ENCODE measurements at places on chromosomes 4 and X.

- DNase-seq: no peak
These were observed 13.0 kb upstream of the TMPRSS11E start for GRCh38 chr4:68434277-68434676.

DNA sequence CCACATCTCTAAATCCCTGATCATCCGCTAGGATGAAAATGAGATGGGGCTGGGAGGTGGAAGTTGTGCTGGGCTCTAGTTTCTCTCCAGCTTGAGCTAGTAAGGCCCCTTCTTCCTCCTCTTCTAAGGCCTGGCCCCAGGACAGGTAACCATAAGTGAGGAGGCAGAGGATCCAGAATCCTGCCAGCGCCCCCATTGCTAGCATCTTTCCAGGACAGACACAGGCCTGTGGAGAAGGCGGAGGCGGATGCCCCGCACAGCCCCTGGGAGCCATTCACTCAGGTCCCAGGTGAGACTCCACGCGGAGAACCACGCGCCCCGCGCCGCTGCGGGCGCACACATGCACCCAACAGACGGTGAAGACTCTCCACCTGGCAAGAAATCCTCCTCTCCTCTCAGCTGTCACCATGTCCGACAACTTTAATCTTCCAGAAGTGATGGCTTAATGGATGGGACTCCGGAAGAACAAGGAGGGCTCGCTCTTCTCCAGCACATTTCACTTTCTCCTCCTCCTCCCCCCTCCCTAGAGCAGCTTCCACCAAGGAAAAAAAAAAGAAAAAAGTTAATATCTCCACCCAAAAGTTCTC is 793 bp downstream of the ARSJ start:
- DNase-seq: no peak

- DNase-seq: no peak
These were observed 8.4 kb upstream of the MAN2B2 start for GRCh38 chr4:6566391-6567190.

GRCh38 chr4:176641237-176641636 is 151.5 kb downstream of the VEGFC start:
- no peak for DNase-seq

- DNase-seq: no peak
These were observed 16.4 kb downstream of the HPGD start for GRCh38 chr4:174505892-174506291.

DNA sequence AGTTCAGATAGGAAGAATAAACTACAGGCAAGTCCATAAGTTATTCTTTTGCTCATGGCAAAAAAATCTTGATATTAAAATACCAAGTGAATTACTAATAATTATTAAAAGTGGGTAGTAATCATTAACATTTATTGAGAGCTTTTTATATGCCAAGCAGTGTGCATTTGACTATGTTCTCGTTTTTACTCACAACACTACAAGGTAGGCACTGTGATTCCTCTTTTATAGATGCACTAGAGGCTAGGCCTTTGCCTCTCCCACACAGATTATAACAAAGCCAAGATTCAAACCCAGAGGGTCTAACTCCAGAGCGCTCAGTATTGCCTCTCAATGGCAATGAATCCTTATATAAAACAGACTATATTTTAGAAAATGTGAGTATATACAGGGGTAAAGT is 254.2 kb downstream of the NAF1 start:
- DNase-seq: no peak

- no peak for DNase-seq
These were observed 23.7 kb downstream of the FAM241A start for GRCh38 chr4:112168719-112169500.

- no peak for DNase-seq
These were observed 85.4 kb upstream of the GIMD1 start for GRCh38 chr4:106454021-106454420.

GRCh38 chrX:106932960-106933537 is 12.8 kb downstream of the CLDN2 start:
- no peak for DNase-seq

GRCh38 chrX:154325541-154325940 is 29.9 kb downstream of the TKTL1 start:
- no peak for DNase-seq

GRCh38 chr4:151721916-151722315 is 38.9 kb downstream of the GATB start:
- DNase-seq: no peak

DNA sequence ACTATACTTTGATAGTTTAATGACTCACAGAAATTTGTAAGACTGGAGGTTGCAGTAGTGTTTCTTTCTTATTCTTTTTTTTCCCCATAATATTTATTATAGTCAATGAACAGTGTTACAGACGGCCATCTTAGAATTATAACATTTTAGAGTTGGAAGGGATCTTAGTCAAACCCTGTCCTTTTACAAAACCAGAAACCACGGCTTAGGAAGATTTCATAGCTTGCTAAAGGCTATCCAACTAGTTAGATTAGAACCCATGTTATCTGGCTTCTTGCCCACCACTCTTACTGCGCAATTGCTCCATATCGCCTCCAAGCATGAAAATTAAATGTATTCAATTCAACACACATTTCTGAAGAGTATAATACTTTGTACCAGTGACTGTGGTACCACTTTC is 1.1 kb downstream of the XIAP start:
- no peak for DNase-seq

DNA sequence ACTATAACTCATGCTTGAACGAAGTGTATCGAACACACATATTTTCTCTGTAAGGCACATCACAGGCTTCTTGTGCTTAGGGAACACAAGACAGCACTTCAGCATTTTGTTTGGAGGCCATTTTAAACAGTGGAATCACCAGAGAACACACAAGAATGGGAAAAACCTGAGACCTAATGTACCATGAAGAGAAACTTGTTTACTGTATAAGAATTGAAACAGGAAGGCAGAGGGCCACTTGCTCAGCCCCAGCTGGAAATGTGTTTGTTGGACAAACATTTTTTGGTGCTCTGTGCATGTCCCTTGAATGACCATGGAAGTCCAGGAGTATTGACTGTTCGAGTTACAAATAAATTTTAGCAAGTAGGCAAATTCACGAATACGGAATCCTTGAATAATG is 47.5 kb downstream of the RAPGEF2 start:
- no peak for DNase-seq

- no peak for DNase-seq
These were observed 7.7 kb downstream of the SCML1 start for GRCh38 chrX:17744896-17745523.

DNA sequence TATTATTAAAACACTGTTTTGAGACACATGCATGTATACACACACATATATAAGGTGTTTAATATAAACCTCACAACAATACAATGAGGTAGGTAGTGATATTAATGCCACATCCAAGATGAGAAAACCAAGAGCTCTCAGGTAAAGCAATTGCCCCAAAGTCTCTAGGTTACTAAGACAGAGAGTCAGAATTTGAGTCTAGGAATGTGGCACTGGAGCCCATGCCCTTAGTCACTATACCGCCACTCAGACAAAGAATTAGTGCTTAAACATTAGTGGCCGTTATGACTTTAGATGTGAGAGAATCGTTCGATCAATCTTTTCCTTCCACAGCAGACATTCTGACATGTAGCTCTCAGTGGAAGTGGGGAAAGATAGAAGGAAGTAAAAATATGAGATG is 108.2 kb upstream of the ACSL4 start:
- DNase-seq: no peak

DNA sequence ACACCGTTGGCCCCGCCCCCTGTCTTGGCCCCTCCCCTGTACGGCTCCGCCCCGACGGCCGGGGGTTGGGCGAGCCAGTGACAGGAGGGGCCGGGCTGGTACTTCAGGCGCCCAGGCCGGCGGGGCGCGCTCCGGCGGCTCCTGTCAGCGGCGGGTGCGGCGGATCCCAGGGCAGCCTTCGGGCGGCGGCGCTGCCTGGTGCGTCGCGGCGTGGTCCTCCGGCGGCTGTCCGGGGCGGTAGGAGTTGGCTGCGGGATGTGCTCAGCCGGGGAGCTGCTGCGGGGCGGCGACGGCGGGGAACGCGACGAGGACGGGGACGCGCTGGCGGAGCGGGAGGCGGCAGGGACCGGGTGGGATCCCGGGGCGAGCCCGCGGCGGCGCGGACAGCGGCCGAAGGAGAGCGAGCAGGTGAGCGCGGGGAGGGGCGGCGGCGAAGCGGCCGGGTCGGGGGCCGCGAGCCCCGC is at the start of gene FAM241A:
Gene FAM241A (plus strand): TSS at position 129 of the 464 bp plus-strand sequence. CDS start 127 bp downstream, at position 256.
- peak; percentile 26 for DNase-seq

GRCh38 chrX:132689612-132690563 is 201.1 kb upstream of the MBNL3 start:
- DNase-seq: no peak

GRCh38 chrX:13816643-13817627 is at the start of gene GPM6B:
Gene GPM6B, minus strand, starts transcription at chrX:13817093. Its CDS starts 189 bp downstream, at chrX:13816904.
- no peak for DNase-seq
